ENCODE measurements at places on chromosomes 5 and 9.
A peak's percentile ranks its signal among the peaks of the same experiment; 100 is the strongest.

- DNase-seq = no peak
Observed at GRCh38 chr5:56699538-56699937, 115.8 kb upstream of the MAP3K1 start.

GRCh38 chr9:114653556-114654159 is 3.9 kb downstream of the TEX53 start:
- DNase-seq = peak; percentile 77

DNA sequence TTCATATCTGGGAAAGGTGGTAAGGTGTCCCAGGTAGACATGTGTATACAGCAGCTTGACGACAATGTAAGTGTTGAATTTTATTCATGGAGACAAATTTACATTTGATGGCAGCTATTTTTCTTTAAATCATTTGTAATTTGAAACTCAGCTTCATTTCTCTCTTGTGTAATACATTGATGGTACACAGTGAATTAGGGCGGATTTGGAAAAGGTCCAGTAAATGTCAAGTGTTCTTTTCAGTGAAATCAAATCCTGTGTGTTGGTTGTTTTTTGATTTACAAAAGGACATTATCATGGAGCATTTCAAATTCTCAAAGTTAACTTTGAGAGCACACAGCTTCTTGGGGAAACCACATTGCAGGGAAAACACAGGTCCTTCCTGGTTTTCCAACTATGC is 30.0 kb upstream of the PCSK1 start:
- no peak for DNase-seq

- DNase-seq = peak; percentile 54
Observed at GRCh38 chr9:126514037-126514821, 99.5 kb upstream of the LMX1B start.

DNA sequence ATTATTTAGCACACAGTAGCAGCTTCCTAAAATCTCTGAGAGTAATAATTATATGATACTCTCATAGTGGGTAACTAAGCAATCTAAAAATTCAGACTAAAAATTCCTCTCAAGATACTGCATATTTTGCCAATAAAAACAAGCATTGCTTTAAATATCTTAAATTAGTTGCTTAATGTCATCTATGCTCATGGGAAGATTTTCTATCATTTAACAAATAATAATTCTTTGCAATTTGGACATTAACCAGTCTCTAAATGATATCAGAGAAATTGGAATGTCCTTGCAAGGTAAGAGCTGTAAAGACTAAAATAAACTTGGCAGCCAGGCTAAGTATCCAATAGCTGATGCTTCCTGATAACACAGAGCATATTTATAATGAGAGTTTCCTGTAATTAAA is 221.8 kb downstream of the SNCAIP start:
- DNase-seq = no peak

DNA sequence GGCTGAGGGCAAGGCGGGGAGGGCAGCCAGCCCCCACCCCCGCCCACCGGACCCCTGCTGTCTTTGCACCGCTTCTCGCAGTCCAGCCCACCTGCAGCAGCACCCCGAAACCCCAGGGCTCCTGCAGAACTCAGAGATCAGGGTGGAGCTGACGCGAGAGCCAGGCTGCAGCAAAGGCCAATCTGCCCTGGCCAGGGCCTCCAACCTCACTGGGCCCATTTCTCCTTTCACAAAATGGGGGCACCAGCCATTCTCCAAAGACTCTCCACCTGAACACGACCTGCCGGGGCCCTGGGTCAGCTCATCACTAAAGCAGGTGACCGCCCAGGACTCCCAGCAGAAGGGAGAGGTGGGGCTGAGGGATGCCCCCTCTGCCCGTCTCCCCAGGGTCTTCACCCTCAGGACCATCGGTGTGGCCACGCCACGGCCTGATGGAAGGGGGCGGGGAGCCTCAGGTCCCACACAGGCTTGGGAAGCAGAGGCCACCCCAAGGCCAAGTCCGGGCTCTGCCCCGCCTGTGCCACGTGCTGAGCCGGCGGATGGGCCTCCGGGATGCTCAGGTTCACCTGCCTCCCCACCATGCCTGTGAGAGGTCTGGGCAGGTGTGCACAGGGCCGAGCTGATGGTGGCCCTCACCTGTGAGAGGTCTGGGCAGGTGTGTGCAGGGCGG is 13.1 kb downstream of the NACC2 start:
- no peak for DNase-seq

DNA sequence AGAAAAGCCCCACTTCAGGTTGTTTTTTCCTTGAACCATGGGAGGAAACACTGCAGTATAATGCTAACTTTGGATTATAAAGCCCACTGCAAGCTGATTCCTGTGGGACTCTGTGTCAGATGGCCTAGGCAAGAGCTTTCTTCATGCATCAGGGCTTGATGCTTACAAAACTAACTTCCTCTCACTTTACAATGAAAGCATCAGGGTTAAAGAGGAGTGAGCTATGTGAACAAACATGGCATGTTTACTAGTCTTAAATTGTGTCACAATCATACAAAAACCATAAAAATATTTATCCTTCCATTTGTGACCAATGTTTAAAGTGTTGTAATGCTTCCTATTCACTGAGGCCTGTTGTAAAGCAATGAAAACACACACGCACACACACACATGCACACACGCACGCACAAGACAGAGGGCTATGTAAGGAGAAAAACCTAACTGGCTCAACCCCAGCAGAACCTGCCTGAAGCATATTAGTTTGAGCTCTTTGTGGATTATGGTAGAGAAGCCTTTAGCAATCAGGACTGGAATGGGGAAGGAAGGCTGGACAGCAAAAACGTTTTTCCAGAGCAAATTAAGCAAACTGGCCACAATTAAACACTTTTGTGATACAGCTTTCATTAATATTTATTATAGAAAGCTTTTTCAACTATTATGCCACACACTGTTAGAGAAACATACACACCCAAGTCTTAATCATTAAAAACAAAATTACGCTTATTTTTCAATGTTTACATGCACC is 122.2 kb downstream of the AUH start:
- no peak for DNase-seq

DNA sequence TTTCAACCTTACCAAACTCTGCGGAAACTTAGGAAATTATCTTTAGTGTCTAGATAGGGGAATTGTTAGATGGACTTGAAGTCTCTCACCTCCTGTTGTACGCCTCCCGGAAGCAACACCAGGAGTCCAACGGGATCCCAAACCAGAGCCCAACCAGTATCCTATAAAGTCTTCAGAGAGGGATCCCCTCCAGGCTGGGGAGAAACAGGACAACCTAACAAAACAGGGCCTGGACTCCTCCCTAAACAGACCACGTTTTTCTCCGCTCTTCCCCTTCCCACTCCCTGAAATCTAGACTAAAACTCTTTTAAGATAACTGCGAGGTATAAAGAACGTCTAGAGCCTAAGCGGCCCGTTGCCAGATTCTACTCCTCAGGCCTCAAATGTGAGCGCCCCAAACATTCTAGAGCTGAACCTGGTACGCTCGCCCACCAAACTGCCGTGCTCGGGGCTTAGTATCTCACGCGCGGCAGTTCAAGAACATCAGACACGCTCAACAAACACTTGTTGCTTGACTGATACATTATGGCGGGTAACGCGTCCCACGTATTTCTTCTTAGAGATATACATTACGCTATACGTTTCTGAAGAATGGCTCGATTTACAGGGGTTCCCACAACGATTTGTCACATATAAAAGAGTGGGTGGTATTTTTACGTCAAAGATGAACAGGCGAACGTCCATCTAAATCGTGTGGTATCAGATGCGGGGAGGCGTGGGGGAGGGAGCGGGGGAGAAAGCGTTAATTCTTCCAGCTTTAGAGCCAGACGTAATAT is 663 bp upstream of the SMIM27 start:
- peak; percentile 30 for DNase-seq

GRCh38 chr5:11851416-11851815 is 52.8 kb downstream of the CTNND2 start:
- DNase-seq = no peak

GRCh38 chr5:168447808-168448207 is 38.5 kb upstream of the RARS1 start:
- no peak for DNase-seq

GRCh38 chr5:148794275-148794674 is 32.1 kb upstream of the ADRB2 start:
- no peak for DNase-seq

- no peak for DNase-seq
Observed at GRCh38 chr5:135434591-135435466, 12.3 kb downstream of the DCANP1 start.

- DNase-seq = no peak
Observed at GRCh38 chr5:143170104-143170503, 233.4 kb downstream of the NR3C1 start.
